ENCODE measurements at places on chromosomes 4 and X.
A peak's percentile ranks its signal among the peaks of the same experiment; 100 is the strongest.

- no peak for DNase-seq
Measured at GRCh38 chr4:46503739-46504138, 113.8 kb upstream of the GABRA2 start.

GRCh38 chrX:153780678-153781427 lies at the start of gene SRPK3:
SRPK3 (plus strand) TSS chrX:153781041; CDS start chrX:153781087, 46 bp downstream.
- DNase-seq: peak; percentile 61

GRCh38 chr4:47278631-47279030 lies 184.9 kb downstream of the COMMD8 start:
- no peak for DNase-seq

DNA sequence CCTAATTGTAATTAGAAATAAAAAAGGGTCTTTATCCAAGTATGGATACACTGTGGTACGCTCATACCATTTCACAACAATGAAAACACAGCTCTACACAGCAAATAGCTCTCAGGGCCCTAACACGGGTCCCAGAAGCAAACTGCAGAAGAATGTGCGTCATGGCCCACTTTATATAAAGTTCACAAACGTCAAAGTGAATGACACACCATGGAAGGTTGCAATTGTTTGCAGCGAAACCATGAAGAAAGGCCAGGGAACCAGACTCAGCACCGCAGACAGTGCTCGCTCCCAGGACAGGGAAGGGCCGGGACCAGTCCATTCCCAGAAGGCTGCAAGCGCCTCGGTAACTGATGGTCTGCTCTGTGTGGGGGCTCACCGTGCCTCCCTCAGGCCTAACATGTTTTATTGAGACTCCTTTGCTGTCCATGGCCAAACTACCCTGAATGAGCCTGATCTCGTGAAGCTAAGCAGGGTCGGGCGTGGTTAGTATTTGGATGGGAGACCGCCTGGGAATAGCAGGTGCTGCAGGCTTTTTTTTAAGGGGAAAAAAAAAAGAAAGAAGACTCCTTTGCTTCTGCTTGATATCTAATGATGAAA lies 47.8 kb downstream of the ACOX3 start:
- DNase-seq: no peak

GRCh38 chrX:34300871-34301270 lies 168.8 kb upstream of the FAM47A start:
- peak; percentile 13 for DNase-seq
